ENCODE measurements at places on chromosomes 3 and 15.

DNA sequence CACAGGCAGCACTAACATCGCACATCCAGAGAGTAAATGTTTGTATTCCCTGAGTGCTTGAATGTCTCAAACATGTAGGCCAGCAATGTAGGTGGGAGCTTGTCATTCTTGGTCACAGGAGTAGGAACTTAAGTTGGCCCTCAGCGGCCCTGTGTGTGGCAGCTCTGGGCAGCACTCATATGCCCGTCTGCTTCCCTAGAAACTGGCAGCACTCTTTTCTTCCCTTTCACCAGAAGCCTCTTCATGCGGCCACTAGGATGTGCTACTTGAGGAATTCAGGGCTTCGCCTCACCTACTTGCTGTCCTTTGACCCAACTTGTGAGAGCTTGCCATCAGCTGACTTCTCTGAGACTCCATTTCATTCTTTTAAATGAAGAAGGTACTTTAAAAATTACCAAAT is 69.5 kb downstream of the TIPARP start:
- H3K4me3 ChIP-seq = no peak overlapping the region
- no peak for DNase-seq
- no peak overlapping the region for H3K27ac ChIP-seq
- H3K4me1 ChIP-seq = no peaks in the 10 kb centered on the region

DNA sequence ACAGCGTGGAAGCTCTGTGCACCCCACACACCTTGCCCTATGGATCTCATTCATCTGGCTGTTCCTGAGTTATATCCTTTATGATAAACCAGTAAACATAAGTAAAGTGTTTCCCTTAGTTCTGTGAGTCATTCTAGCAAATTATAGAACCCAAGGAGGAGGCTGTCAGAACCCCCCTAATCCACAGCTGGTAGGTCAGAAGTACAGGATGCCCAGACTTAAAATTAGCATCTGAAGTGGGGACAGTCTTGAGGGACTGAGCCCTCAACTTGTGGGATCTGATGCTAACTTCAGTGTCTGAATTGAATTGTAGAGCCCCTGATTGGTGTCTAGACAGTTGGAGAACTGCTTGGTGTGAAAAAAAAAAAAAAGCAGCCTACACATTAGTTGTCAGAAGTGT is 75.1 kb downstream of the B3GNT5 start:
- peaks cover 4% of the 10 kb centered on the region for H3K27me3 ChIP-seq
- no peak overlapping the region for H3K27ac ChIP-seq
- peak; percentile 29 for DNase-seq
- peaks cover 2% of the 10 kb centered on the region for H3K4me1 ChIP-seq
- no peaks in the 10 kb centered on the region for H3K36me3 ChIP-seq

DNA sequence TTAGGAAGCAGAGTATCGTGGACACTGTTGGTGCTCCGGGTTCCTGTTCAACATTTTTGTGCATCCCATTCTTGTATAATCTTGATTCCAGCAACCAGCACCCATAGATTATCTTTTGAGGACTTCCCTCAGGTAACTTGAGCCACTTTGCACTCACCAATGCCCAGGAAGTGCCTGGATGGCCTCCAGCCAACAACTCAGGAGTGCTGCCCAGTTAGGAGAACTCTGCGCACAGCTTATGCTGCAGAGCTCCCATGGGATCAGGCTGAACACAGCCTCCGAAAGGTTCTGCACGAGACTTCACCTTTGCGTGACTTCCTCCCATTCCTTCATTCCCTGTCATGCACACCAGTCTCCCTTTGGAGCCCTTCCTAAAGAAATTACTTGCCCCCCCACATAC is 64.3 kb upstream of the LRRN1 start:
- H3K4me1 ChIP-seq = no peaks in the 10 kb centered on the region
- no peak for DNase-seq
- no peak overlapping the region for H3K4me3 ChIP-seq
- no peaks in the 10 kb centered on the region for H3K27me3 ChIP-seq
- no peaks in the 10 kb centered on the region for H3K36me3 ChIP-seq

DNA sequence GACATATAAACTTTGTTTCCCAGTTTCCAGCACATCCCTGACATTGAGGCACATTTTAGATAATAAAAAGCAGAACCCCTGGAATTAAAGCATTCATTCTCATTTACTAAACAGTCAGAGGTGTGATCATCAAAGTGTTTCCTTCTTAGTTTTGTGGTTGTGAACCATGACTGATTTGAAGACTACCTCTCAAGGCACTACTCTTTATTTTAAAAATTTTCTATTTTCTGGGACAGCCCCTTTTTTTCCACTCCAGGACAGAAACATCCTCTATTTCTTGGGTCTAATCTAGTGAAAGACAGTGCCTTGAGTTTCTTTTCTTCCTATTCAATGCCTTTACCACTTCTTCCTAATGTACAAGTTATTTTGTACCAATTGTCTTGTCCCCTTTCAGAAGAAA is 5.2 kb downstream of the SST start:
- peaks cover 1% of the 10 kb centered on the region for H3K4me1 ChIP-seq
- no peak overlapping the region for H3K27ac ChIP-seq
- H3K27me3 ChIP-seq = peaks cover 32% of the 10 kb centered on the region
- H3K36me3 ChIP-seq = no peaks in the 10 kb centered on the region
- no peak for DNase-seq

DNA sequence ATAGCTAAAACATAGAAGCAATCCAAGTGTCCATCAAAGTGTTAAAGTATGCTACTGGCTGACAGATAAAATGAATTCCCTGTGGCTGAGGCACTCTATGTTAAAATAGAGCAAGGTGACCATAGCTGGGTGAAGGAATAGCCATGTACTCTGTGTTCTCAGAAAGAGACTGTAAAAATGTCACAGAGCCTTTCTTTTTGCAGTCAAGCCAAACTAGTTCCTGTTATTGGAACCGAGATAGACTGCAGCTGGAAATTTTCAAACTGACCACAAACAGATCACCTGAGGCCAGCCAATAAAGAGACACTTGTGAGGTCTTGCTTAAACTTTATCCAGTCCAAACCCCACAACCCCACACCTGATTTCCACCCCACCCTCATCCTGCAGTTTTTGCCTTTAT is 422.8 kb upstream of the NAALADL2 start:
- DNase-seq = no peak
- no peak overlapping the region for H3K27ac ChIP-seq
- H3K4me1 ChIP-seq = no peaks in the 10 kb centered on the region
- H3K36me3 ChIP-seq = no peaks in the 10 kb centered on the region
- no peaks in the 10 kb centered on the region for H3K27me3 ChIP-seq

GRCh38 chr3:37509069-37509468 is 334.7 kb upstream of the LRRFIP2 start:
- DNase-seq = no peak
- H3K27ac ChIP-seq = no peak overlapping the region
- no peaks in the 10 kb centered on the region for H3K36me3 ChIP-seq
- H3K4me1 ChIP-seq = no peaks in the 10 kb centered on the region

GRCh38 chr15:101267320-101268104 is 9.8 kb downstream of the SELENOS start:
- DNase-seq = peak; percentile 42
- no peak overlapping the region for H3K27ac ChIP-seq
- peaks cover 40% of the 10 kb centered on the region for H3K36me3 ChIP-seq
- peak overlapping the region; percentile 46 for H3K4me3 ChIP-seq
